Amniotic epithelial cell (primary cell): ENCODE measurements at places on chromosomes 16 and 17.

- no peak for DNase-seq
These were observed 167.5 kb downstream of the PRKCA start for GRCh38 chr17:66469890-66470289.

- DNase-seq, result no peak
These were observed 5.5 kb downstream of the SRSF1 start for GRCh38 chr17:58001461-58002124.

DNA sequence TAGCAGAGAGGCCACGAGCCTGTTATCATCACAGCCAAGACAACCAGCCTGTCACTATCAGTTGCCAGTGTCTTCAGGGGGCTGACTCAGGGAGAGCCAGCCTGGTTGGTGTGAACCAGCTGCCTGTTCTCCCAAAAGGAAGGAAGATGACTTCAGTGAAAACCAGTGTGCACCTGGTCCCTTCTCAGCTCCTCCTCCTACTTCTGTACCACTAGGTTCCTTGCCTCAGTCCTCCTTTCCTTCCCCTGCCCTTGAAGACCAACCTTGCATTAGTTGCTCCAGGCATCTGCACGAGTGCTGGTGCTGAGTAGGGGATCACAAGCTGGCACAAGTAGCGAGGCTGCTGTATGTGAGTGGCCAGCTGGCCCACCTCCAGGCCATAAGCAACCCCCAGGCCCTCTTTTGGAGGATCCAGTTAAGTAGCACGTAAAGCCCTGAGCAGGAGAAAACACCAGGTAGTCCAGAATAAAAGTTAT, 8.5 kb downstream of the TUBG1 start:
- DNase-seq, result no peak

GRCh38 chr17:63646488-63646806, 24.2 kb downstream of the MAP3K3 start:
- DNase-seq, result no peak

DNA sequence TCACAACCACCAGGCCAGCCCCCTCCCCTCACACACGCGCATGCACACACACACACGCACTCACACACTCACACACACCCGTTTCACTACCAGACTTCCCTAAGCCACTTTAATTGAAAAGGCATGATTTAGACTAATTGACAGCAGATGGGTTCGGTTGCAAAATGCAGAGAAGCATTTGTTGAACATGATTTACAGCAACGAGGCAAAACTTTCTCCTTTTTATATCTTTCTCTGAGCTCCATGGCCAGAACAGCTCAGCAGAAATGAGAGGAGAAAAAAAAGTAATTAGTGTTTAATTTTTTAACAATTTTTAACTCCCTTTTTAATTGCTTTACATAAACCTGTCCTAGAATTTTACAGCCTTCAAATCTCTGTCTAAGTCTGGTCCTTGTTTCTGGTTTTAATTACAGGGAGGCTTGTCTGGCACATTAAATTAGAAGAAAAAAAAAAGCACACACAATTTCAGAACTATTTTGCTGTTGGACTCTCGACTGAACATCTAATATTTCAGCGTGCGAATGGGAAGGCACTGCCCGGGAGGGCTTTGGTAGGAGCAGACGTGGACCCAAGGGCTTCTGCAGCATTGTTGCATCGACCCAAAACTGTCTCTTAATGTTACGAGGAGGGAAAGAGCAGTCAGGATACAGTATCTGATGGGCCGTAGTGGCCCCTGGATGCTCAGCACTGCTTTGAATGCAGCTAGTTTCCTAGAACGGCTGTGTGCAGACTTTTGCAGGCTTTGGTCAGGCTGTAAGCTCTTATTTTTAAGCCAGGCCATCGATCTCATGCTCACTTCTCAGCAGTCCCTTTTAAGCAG, 255.9 kb downstream of the SOX9 start:
- no peak for DNase-seq

- no peak for DNase-seq
These were observed 21.7 kb upstream of the CLEC18A start for GRCh38 chr16:69929480-69929879.

DNA sequence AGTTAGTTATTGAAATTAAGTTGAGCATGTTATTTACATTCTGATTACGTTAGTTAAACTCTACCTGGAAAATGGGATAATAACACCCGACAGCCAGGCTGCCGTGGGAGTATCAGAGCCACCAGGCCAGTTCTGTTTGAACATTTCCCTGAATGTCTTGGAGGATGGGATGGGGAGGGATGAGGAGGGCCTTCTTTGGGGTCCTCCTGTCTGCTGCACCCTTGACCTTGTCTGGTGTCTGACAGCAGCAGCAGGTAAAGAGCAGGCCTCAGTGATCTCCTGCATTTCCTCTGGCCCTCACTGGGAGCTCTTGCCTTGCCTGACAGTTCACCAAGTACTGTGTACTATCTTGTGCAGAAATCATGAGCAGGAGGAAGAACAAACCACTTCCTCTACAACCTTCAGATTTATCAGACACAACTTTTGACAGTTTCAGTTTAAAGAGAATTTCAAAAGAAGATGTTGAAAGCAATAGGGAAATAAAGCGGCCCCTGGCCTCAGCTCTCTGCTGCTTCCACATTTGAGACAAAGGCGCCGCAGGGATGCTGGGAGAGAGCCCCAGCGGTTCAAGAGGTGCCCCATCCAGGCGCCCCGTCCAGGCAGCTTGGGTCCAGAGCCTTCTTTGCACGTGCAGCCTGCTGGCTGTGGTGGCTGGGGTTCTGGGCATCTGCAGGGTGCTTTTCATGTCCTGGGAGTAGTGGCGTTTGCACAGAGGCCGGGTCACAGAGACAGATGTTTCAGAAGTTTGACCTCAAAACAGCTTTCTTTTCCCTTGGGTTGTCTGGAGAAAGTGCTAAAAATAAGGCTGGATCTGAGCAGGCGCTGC, 25.3 kb downstream of the CMIP start:
- DNase-seq, result peak; percentile 71

DNA sequence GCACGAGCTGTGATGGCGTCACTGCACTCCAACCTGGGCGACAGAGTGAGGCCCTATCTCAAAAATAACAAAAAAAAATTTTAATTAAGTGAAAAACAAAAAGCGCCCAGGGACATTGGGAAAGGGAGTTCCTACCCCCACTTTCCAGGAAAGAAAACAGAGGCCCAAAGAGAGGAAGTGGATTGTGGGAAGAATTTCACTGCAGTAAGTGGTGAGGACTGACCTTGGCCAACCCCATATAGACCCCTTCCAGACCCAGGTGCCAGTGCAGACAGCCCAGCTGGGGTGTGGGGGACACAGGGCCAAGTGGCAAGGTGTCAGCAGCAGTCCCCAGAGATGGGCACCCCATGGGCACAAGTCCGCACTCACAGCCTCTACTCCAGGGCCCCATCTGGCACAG, 29.0 kb upstream of the KRT17 start:
- no peak for DNase-seq

DNA sequence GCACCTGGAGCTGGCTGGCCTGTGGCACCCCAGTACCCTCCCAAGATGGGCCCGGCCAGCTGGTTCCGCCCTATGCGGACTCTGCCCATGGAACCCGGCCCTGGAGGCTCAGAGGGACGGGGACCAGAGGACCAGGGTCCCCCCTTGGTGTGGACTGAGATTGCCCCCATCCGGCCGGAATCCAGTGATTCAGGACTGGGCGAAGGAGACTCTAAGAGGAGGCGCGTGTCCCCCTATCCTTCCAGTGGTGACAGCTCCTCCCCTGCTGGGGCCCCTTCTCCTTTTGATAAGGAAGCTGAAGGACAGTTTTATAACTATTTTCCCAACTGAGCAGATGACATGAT, 12.0 kb downstream of the TBX21 start:
- no peak for DNase-seq
